ENCODE measurements at places on chromosomes 5 and 9.

DNA sequence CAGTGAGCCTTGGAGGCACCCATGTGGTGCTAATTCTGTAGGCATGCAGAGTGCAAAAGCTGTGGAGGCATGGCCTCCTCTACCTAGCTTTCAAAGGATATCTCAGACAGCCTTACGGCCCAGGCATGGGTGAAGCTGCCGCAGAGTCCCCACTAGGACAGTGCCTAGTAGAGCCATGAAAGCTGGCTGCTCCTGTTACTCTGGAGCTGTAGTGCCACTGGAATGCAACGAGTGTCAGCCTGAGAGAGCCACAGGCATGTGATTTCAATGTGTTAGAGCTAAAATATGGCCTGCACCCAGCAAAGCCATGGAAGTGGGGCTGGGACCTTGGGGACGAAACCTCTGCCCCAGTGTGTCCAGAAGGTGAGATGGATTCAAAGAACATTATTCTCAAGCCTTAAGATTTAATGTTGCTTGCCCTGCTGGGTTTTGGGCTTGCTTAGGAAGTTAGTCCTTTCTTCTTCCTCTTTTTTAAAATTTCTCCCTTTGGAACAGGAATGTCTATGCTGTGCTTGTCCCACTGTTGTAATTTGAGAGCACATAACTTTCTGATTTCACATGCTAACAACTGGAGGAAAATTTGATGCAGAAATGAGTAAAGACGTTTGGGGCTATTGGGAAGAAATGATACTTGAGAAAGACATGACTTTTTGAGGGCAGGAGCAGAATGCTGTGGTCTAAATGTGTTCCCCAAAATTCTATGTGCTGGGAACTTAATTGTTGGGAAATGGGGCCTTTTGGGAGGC is 298.4 kb downstream of the PSAT1 start:
- DNase-seq: no peak

DNA sequence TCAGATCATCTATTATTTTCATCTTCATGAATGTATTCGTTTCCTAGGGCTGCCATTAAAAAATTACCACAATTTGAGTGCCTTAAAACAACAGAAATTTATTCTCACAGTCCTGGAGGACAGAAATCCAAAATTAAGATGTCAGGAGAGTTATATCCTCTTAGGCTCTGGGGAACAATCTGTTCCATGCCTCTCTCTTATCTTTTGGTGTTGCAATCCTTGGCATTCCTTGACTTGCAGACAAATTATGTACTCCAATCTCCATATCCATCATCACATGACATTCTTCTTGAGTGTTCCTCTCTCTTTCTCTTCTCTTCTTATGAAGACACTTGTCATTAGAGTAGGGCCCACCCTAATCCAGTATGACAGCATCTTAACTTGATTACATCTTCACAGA is 339.4 kb downstream of the EFNA5 start:
- no peak for DNase-seq

DNA sequence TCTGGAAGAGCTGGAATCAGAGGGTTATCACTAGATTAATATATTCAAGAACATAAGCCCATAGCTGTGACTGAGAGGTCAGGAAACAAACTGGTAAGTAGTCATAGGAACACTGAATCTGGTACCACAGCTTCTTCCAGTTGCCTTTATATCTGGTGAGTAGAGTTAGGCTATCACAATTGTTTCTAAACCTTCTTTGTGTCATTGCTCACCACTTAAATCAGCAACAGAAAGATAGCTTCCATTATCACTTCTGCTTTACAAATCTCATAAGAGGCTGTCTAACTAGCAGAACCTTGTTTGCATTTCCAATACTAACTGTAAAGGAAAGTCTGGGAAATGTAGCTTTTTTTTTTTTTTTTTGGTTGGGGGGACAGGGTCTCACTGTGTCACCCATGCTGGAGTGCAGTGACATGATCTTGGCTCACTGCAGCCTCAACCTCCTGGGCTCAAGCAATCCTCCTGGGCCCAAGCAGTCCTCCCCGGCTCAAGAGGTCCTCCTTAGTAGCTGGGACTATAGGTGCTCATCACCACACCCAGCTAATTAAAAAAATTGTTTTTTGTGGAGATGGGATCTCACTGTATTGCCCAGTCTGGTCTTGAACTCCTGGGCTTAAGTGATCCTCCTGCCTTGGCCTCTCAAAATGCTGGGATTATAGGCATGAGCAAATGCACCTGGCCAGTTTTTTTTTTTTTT is 22.0 kb downstream of the CDC42SE2 start:
- DNase-seq: no peak

- DNase-seq: no peak
These were observed 96.4 kb upstream of the COL5A1 start for GRCh38 chr9:134545215-134545542.

DNA sequence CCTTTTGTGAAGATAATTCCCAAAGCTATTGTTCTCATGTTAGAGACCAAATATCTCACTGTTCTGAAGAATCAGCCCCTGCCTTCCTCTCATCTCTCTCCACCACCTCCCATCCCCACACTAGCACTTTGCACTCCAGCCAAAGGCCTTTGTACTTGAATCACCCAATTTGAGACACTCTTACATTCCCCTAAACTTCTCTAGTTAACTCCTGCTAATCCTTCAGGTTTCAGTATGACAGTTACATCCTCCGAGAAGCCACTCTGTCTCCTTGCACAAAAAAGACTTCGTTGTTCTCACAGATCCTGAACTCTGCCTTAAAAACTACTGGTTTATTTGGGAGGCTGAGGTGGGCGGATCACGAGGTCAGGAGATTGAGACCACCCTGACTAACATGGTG is 227.5 kb downstream of the PIK3R1 start:
- no peak for DNase-seq

GRCh38 chr5:148949841-148950470 is 112.9 kb downstream of the SH3TC2 start:
- no peak for DNase-seq

DNA sequence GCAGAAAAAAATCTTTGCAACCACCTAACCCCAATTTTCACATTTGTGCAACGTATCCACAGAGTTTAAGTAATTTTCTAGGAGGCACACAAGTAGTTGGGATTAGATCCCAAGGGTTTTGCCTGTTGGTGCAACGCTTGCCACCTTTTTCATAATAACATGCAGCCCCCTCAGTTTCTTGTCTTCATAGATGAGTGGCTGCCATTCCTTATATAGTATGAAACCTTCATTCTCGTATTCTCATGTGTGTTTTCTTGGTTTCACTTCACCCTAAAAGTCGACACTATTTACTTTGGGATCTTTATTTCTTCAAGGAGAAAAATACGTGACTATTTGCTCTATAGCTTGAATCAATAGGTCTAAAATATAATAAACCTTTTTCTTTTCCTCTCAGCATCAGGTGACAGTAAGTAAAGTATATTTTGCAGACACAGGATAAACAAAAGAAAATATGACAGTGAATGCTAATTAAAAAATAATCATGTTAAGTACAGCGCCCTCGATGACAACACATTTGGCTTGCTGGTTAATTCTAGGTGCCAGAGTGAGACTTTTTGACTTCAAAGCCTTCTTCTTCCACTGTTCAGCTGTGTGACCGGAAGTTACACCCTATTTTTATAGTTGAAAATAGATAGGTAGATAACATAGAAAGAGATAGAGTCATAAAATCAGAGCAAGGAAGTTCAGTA is 342.8 kb upstream of the CCNG1 start:
- no peak for DNase-seq

GRCh38 chr9:97501177-97501971 is at the start of gene TMOD1:
TMOD1 (plus strand) TSS chr9:97501666; CDS start chr9:97524189, 22,523 bp downstream.
- no peak for DNase-seq

GRCh38 chr9:71760901-71761300 is 7.4 kb downstream of the CEMIP2 start:
- DNase-seq: no peak

GRCh38 chr9:108615152-108615551 is 240.6 kb downstream of the ACTL7B start:
- no peak for DNase-seq
